Naive thymus-derived CD8-positive, alpha-beta T cell (primary cell): ENCODE measurements at places on chromosomes 6 and 20.

- DNase-seq, result no peak
- H3K27ac ChIP-seq, result no peak overlapping the region
- no peak overlapping the region for H3K4me3 ChIP-seq
- H3K4me1 ChIP-seq, result peaks cover 7% of the 10 kb centered on the region
- H3K36me3 ChIP-seq, result no peaks in the 10 kb centered on the region
Measured at GRCh38 chr20:23151008-23151703, 65.0 kb upstream of the CD93 start.

DNA sequence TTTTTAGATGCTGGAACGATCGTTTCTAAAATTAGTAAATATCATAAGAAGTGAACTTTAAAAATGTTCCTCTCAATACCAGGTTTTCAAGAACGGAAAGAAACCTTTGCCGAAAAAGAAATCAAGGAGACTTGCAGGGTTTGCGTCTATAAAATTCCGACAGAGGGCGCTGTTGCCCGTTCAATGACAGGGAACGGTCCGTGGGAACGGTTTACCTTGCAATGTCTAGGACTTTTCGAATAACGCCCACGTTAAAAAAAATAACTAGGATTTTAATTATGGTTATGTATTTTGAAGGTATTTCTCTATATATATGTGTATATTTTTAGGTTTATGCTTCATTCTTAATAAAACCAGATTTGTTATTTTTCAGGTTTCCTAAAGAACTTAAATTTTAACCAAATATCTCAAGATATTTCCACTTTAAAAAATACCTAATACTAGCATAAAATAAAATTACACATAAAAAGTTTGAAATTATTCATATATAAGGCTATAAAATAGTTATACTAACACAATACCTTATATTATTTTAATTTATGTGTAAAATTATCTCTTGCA is 2.5 kb upstream of the TFAP2B start:
- H3K36me3 ChIP-seq, result no peaks in the 10 kb centered on the region
- peak overlapping the region; percentile 88 for H3K4me3 ChIP-seq
- H3K27me3 ChIP-seq, result peaks cover 65% of the 10 kb centered on the region
- DNase-seq, result peak; percentile 22
- peaks cover 9% of the 10 kb centered on the region for H3K4me1 ChIP-seq

DNA sequence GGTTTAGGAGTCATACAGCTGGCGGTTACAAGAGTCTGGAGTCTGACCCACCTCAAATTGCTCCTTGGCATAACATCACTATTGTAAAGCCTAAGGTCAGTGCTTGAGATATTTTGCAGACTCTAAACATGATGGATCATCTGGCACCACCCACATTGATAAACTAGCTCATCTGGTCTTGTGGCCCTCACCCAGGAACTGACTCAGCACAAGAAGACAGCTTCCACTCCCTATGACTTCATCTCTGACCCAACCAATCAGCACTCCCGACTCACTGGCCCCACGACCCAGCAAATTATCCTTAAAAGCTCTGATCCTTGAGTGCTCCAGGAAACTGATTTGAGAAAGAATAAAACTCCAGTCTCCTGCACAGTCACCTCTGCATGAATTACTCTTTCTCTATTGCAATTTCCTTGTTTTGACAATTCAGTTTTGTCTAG is 115.9 kb downstream of the CD24 start:
- H3K27me3 ChIP-seq, result peaks cover 4% of the 10 kb centered on the region
- no peak for DNase-seq
- H3K4me3 ChIP-seq, result no peak overlapping the region
- H3K27ac ChIP-seq, result no peak overlapping the region

- no peak for DNase-seq
- no peaks in the 10 kb centered on the region for H3K27me3 ChIP-seq
- no peak overlapping the region for H3K4me3 ChIP-seq
- no peaks in the 10 kb centered on the region for H3K36me3 ChIP-seq
- peaks cover 2% of the 10 kb centered on the region for H3K4me1 ChIP-seq
Measured at GRCh38 chr6:130895516-130895915, 68.3 kb downstream of the SMLR1 start.

DNA sequence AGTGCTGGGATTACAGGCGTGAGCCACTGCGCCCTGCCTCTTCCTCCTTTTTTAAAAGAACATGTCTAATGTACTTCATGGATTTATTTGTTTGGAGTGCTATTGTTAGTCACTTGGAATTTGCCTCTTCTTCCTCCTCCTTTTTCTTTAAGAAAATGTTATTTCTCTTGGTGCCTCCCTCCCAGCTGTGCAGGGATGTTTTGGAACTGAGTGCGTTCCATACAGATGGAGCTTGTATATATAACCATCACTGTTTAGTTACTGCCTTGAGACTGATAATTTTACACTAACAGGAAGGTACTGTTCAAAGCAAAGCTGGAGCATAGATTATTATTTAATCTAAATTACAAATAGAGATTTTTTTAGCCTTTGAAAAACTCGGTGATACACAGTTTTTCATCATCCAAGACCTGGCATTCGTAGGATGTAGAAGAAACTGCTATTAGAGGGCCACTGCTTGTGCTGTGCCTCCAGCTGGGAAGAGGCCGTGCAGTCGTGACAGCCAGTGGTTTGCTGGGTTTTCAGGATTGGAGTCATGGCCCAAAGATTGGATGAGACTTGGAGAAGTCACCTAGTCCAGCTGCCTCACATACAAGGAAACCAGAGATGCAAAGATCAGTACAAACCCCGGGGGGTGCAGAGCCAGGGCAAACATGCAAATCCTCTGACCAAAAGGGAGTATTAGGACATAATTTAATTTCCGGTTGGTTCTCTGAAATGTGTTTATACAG is 123.1 kb downstream of the PLEKHG1 start:
- no peak for DNase-seq
- H3K4me3 ChIP-seq, result no peak overlapping the region
- H3K36me3 ChIP-seq, result no peaks in the 10 kb centered on the region
- H3K4me1 ChIP-seq, result peaks cover 6% of the 10 kb centered on the region

- H3K27ac ChIP-seq, result no peak overlapping the region
- H3K27me3 ChIP-seq, result peaks cover under 1% of the 10 kb centered on the region
- H3K36me3 ChIP-seq, result no peaks in the 10 kb centered on the region
- DNase-seq, result no peak
- H3K4me3 ChIP-seq, result no peak overlapping the region
- peaks cover 4% of the 10 kb centered on the region for H3K4me1 ChIP-seq
Measured at GRCh38 chr20:24684421-24684871, 215.0 kb downstream of the SYNDIG1 start.
